ENCODE measurements at places on chromosomes 13 and 19.

DNA sequence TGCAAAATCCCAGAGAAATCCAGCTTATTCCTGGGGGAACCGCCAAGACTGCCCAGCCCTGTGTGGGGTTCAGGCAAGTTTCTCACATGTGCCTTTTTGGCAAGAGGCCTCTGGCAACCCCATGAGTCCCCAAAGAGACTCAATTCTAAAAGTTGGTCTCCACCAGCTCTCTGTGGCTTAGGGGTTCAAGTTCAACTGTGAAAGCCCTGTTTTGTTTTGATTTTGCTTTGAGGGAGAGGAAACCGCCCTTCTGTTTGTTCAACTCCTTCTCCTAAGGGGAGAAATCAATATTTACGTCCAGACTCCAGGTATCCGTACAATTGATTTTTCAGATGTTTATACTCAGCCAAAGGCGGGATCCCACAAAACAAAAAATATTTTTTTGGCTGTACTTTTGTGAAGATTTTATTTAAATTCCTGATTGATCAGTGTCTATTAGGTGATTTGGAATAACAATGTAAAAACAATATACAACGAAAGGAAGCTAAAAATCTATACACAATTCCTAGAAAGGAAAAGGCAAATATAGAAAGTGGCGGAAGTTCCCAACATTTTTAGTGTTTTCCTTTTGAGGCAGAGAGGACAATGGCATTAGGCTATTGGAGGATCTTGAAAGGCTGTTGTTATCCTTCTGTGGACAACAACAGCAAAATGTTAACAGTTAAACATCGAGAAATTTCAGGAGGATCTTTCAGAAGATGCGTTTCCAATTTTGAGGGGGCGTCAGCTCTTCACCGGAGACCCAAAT lies 583 bp upstream of the LDLR start:
- DNase-seq, result no peak

DNA sequence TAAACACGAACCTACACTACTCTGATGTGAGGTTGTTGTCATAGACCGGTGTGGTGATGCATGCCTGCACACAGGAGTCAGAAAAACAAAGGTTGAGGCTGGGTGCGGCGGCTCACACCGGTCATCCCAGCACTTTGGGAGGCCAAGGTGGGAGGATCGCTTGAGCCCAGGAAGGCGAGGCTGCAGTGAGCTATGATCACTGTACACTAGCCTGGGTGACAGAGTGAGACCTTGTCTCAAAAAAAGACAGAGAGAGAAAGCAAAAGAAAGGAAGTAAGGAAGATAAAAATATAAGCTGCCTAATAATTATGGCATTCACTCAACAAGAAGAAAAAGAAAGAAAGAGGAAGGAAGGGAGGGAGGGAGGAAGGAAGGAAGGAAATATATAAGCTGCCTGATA lies 9.3 kb downstream of the GP6 start:
- no peak for DNase-seq

DNA sequence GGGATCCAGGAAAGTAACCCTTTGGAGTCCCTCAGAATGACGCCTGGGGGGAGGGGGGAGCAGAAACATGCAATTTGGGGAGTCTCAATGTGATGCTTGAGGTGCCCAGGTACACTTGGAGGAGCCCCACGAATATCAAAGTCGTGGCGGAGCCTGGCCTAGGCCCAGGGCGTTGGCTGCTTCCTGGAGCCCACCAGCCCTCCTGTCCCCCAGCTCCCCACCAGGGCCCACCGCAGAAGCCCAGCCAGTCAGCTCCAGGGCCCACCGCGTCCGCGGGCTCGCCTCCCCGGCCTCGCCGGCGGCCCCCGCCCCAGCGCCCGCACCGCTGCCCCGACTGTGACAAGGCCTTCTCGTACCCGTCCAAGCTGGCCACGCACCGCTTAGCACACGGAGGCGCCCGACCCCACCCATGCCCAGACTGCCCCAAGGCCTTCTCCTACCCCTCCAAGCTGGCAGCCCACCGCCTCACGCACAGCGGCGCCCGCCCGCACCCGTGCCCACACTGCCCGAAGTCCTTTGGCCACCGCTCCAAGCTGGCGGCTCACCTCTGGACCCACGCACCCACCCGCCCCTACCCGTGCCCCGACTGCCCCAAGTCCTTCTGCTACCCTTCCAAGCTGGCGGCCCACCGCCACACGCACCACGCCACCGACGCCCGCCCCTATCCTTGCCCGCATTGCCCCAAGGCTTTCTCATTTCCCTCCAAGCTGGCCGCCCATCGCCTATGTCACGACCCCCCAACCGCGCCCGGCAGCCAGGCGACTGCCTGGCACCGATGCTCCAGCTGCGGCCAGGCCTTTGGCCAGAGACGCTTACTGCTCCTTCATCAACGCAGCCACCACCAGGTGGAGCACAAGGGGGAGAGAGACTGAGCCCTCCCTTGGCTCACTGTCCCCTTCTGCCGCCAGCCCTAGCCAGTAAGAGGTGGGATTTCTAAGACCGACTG lies 2.1 kb downstream of the ZNF575 start:
- no peak for DNase-seq

- no peak for DNase-seq
Measured at GRCh38 chr13:43363156-43363953, 340.0 kb downstream of the DNAJC15 start.

DNA sequence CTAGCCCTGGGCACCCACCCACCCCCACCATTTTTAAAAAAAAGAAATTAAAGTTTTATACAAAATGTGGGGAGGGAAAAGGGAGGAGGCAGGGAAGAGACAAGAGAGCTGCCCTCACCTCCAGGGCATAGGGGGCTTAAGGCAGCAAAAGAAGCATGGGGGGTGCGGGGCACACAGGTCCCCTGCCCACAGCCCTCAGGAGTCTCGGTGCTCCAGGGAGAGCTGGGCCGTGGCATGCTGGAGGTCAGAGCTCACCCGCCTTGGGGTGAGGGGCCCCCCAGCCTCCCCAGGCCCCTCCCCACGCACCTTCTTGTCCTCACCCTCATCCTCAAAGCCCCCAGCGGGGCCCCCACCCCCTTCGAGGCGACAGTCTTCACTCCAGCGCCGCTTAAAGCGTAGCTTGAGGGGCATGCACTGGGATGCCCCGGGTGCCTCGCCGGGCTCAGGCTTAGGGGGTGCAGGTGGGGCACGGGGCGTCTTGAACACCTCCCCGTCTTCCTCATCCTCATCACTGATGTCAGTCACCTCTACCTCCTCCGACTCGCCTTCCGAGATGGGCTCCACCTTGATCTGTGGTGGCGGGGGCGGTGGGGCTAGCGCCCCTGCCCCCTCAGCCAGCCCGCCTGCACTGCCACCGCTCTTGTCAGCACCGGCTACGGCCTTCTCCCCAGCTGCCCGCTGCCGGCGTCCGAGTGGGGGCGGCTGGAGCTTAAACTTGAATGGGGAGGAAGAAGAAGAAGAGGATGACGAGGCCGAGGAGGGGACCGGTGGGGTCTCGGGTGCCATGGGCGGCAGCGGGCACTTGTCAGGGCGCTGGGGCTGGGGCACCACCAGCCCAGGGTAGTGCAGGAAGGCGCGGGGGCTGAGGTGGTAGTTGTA lies 6.1 kb upstream of the GSK3A start:
- DNase-seq, result no peak

GRCh38 chr13:42595253-42595571 lies 21.3 kb downstream of the TNFSF11 start:
- DNase-seq, result no peak

DNA sequence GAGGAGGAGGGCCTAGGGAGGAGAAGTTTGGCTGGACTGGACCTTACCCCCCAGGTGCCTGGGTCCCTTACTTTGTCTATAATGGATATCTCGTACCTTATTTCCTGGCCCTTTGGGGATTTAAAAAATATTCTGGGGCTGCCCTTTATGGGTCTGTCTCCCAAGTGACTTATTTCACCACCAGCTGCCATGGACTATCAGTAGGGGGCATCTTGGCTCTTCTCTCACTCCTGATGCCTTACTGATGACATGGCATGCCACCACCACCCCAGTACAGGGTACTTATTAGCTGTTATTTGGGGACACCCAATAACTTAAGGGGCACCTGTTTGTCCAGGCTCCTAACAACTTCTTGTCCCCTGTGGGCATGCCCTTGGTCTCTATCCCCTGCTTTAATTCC lies 38.0 kb downstream of the NFIX start:
- DNase-seq, result no peak
